ENCODE measurements at places on chromosomes 5 and 9.

- DNase-seq: no peak
Observed at GRCh38 chr9:110356639-110357395, 19.2 kb upstream of the TXNDC8 start.

DNA sequence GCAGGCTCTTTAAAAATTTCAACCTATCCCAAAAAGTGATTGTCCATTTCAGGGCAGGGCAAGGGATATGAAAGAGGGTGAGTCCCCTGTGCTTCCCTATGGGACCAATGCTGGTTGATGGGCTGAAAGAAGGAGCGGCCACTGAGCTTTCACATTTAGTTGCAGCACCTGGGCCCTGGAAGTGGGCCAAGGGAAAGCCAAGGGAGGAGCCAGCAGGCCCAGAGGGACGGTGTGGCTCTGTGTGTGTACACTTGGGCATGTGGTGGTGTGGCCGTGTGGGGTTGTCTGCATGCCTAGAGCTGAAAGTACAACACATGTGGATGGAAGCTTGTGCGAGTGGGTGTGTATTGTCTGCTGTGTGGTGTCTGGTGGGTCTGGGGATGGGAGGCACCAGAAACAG lies 14.0 kb upstream of the PSMD5 start:
- DNase-seq: no peak

- no peak for DNase-seq
Observed at GRCh38 chr5:66958980-66959641, 237.5 kb downstream of the CD180 start.

DNA sequence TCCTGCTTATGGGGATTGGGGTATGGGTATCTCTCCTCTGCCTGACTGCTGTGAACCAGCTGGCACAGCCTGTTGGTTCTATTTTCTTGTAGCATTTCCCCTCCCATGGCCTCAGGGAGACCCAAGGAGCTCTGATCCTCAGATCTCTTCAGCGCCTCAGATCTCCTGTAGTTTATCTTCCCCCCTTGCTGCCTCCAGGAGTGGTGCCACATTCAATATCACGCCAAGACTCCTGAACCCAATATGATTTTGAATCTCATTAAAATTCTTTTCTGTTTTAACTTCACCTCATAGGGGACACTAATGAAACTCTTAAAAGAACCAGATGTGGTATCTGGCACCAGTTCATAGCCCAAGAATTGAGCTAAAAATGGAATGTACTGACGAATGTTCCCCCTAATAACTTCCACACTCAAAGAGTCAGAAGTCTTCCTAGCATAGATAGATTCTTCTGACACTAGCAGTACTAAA lies 59.6 kb upstream of the LIFR start:
- DNase-seq: no peak

- no peak for DNase-seq
Observed at GRCh38 chr9:135048758-135049444, 38.6 kb upstream of the OLFM1 start.

GRCh38 chr5:173953528-173954090 lies 35.4 kb upstream of the C5orf47 start:
- no peak for DNase-seq

GRCh38 chr9:111458139-111459009 lies 25.8 kb downstream of the ECPAS start:
- DNase-seq: no peak

DNA sequence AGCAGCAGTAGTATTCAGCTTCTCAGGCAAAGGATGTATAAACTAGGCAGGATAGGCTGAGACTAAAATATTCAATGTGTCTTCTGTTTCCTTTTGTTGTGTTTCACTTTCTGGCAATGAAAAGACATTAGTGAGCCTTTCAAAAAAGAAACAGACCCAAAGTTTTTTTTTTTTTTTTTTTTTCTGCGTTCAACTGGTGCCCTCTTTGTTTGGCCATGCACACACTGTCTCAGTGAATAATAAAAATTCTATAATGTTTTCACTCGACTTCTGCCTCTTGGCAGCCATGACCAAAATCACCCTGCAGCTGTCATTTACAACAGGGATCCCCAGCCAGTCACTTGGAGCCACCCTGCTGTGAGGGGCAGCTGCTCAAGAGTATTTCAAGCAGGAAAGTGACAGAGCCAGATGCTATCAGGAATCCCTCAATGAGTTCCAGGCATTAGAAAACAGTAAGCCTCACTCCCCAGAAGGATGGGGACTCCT lies 44.0 kb upstream of the MAN2A1 start:
- DNase-seq: no peak

DNA sequence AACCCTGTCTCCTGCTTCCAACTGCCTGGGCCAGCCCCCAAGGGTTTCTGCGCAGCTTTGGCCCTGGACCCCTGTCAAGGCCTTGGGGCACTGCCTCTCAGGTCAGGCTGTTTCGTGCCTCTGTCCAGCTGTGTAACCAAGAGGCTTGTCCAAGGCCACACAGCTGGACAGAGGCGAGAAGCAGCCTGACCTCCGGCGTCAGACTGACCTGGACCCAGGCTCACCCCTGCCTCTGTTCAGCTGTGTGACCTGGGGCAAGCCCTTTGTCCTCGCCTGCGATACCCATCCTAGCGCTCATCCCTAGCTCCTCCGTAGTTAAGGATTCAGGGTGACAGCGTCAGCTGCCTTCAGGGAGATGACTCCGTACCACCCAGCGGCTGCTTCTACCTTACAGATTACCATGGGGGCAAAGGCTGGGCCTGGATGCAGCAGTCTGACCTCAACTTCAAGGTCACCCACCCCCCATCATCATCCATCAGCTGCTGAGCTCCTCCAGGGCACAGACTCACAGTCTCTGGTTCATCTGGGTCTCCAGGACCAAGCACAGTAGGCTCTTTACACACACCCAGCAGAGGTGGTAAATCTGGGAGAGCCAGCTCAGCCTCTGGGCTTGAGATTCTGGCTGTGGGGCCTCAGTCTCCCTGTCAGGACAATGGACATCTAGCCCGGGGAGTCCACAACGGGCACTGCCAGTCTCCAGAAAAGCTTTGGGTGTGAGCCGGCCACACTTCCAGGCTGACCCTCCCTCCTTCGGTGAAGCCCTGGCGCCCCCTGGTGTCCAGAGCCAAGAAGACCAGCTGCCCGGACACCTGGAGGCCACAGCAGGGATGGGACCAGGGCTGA lies 7.9 kb downstream of the AK1 start:
- peak; percentile 96 for DNase-seq

DNA sequence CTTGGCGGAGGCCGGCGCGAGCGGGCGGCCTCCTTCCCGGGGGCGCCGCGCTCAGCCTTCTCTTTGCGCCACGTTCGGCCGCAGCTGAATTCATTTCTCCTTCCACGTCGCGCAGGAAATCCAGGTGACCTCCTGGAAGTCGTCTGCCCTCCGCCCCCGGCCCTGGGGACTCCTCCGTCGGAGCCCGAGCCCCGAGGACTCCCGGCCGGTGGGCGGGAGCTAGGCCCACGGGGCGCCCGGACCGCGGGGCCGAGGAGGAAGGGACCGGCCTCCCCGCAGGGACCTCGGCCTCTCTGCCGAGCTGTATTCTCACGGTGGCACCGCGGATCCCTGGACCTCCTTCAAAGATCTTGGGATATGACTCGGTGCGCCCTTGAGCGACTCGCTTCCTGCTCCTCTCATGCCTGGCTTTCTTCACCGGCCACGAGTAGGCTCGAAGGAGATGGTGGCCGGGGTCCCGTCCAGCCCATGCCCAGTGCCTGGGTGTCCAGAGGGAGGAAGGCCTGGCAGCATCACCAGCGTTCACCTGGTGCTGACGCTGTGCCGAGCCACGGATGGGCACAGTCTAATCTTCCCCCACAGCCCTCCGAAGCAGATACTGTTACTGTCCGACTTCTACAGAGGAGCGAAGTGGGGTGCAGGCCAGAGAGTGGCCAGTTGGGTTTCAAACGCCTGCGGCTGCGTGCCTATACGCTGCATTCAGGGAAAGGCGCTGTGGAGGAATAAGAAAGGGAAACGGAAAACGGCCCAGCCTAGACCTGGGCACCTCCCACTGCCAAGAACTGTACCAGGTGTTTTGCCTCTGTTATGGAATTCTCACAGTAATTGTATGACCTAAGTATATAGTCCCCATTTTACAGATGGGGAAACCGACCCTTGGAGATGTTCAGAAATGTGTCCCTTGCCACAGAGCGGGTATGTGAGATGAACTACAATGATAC lies 47.3 kb downstream of the PAX5 start:
- DNase-seq: no peak

DNA sequence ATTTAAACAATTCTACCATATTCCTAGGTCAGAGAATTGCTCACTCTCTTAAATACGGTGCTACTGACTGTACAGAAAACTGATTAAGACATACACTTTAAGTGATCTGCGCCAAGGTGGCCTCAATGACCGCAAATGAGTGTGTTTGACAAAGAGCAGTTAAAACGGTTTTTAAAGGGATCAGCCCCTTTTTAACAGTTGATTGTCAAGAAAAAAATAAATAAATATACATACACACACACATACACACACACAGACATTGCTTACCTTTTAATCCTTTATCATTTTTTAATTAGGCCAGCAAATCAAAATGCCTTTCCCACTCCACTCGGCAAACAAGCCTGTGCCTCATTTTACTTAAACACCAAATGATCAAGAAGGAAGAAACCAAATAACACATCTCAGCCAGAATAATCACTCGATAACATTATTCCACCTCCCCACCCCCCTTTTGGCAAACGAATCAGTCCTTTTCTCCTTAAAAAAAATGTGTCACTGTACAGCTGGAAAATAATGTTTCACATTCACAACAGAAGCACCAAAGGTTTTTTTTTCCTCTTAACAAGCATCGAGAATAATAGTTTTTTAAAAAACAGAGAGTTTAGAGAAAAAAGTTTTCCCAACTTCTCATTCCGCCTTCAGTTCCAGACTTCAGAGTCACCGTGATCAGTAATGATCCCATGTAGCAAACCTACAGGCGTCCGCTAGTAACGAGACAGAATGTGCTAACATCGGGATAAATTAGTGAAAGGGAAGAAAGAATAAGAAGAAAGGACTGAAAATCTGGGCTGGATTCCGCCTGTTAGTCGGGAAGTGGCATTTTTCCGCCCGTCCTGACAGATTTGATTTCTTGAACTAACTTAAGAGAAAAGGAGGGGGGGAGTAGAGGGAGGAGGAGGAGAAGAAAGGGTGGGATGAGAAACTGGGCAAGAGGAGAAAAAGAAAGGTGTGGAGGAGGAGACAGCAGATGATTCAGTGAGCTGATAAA lies at the start of gene ZNF608:
ZNF608 (minus strand) TSS at position 712 of the 988 bp plus-strand sequence. CDS start 1,650 bp downstream, outside the sequence.
- DNase-seq: no peak

GRCh38 chr5:141319699-141320098 lies 885 bp downstream of the TAF7 start:
- DNase-seq: no peak

GRCh38 chr9:4742246-4742645 lies 1.2 kb upstream of the AK3 start:
- DNase-seq: peak; percentile 34

GRCh38 chr9:82599336-82599949 lies 463.5 kb downstream of the RASEF start:
- no peak for DNase-seq

All from GM13977 (cell line).